Adrenal gland (tissue), 19 donors: ENCODE measurements at places on chromosomes 12 and 14. TPM values are rescaled to one million over a fixed set of nuclear protein-coding genes. Genes with fewer than 3 reads are reported as not detected.

AGAP2 gene
- polyA plus RNA-seq = 2.6 TPM

IL26 gene
- polyA plus RNA-seq = not detected

MYF6 gene
- polyA plus RNA-seq = not detected

NOXRED1 gene
- polyA plus RNA-seq = 0.29 TPM

IKZF4 gene
- 5.7 TPM for polyA plus RNA-seq

PTHLH gene
- polyA plus RNA-seq = not detected

REM2 gene
- 0.64 TPM for polyA plus RNA-seq
